ENCODE measurements at places on chromosomes 16 and 17.

DNA sequence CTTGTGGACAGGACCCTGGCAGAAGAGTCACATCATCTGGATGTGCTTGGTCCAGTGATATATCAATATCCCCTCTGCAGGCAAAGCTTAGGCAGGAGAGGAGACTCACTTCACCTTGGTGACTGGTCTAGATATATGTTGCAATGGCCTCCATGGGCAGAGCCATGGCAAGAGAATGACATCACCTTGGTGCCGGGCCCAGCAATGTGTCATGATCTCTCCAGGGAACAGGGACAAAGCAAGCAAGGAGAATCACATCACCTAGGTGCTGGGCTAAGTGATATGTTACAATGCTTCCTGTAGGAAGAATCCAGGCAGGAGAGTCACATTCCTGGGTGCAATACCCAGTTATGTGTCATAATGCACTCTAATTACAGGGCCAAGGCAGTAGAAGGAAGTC lies 2106.2 kb downstream of the TP53TG3F start:
- H3K4me3 ChIP-seq, result no peak overlapping the region
- H3K36me3 ChIP-seq, result no peaks in the 10 kb centered on the region
- no peaks in the 10 kb centered on the region for H3K4me1 ChIP-seq
- H3K27me3 ChIP-seq, result no peaks in the 10 kb centered on the region
- DNase-seq, result no peak
- H3K27ac ChIP-seq, result no peak overlapping the region

- no peaks in the 10 kb centered on the region for H3K27me3 ChIP-seq
- no peak for DNase-seq
- H3K36me3 ChIP-seq, result no peaks in the 10 kb centered on the region
- H3K27ac ChIP-seq, result peak overlapping the region; percentile 78
- peaks cover 62% of the 10 kb centered on the region for H3K4me1 ChIP-seq
- 0 out of 2 replicates have a peak overlapping the region, but pooled peaks have one; percentile 0 for H3K4me3 ChIP-seq
These were observed 35.7 kb downstream of the ESRP2 start for GRCh38 chr16:68200088-68200783.

DNA sequence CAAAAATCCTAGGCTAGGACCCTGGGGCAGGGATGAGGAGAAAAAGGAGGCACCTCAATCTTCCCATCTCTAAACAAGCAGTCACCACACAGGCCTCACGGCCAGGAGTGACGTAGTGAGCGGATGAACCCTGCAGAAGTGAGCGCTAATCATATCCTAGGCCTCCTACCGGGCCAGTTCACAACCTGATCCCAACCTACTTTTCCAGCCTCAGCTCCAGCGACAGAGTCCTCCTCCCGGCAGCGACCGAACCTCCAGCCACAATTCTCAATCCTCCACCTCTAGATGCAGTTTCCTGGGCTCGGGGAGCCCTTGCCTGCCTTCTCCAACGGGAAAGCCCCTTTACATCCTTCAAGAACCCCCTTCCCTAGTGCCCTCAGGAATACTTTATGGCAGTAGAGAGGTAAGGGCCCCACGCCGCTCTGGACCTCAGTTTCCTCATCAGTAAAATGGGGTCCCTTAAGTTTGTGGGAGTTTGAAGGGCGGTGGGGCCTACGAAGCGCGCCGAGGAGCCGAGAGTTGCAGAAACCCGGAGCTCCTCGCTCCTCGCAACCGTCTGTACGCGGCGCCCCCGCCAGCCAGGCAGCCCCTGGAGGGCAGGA lies 1.4 kb downstream of the ZNF668 start:
- no peaks in the 10 kb centered on the region for H3K27me3 ChIP-seq
- H3K27ac ChIP-seq, result peak overlapping the region; percentile 80
- peaks cover 24% of the 10 kb centered on the region for H3K4me1 ChIP-seq
- peak; percentile 76 for DNase-seq

DNA sequence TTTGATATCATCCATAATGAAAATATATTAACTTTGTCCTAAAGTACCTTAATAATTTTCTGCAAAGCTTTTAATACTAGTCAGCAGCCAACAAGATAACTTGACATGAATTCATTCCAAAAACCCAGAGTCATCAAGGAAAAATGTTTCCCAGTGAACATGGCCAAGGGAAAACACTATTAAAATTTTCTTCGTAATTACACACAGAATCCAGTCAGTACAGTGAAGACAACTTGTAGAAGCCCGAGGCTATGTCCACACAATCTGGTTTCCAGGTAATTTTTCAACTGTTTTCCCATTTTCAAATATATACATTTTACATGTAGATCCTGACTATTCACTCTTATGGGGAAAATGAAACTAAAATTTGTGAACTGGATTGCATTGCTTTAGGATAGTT lies 600.9 kb downstream of the CDH8 start:
- H3K4me3 ChIP-seq, result no peak overlapping the region
- H3K4me1 ChIP-seq, result no peaks in the 10 kb centered on the region
- H3K27me3 ChIP-seq, result no peaks in the 10 kb centered on the region
- no peak overlapping the region for H3K27ac ChIP-seq
- DNase-seq, result no peak

DNA sequence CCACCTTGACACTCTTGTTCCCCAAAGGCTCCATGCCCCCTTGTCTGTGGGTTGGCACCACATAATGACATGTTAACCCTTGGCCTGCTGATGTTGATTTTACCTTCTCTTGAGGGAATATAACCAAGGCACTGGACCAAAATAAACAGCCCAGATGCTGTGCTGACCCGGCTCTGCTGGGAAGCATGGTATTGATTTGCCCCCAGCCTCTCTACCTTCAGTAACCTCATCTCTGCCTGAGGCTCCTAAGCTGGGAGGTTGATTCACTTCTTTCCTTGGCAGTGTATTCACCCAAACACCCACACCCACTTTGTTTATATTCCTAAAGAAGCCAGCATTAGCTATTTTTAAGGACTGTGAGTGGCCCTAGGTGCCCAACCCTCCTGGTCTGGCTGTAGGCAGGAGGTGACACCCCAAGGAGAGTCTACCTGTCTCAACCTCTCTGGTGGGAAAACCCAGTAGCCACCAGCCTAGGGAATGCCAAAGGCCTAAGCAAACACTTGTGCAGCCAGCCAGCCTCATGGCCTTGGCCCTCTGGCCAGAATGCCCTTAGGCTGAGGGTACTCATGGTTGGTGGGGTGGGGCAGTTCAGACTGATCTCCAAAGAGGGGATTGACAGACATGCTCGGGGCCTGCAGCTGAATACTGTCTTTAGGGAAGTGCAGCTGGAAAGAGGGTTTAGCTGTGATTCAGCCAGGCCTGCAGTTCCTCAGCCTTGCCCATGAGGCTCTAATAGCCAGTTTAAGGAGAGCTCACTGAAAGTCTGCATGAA lies 42.7 kb downstream of the GNAO1 start:
- no peak overlapping the region for H3K4me3 ChIP-seq
- no peak for DNase-seq
- no peaks in the 10 kb centered on the region for H3K36me3 ChIP-seq
- H3K4me1 ChIP-seq, result no peaks in the 10 kb centered on the region
- H3K27ac ChIP-seq, result no peak overlapping the region
- H3K27me3 ChIP-seq, result no peaks in the 10 kb centered on the region

GRCh38 chr17:72370819-72371218 lies 250.0 kb downstream of the SOX9 start:
- no peak for DNase-seq
- no peak overlapping the region for H3K27ac ChIP-seq
- H3K4me3 ChIP-seq, result no peak overlapping the region
- H3K27me3 ChIP-seq, result no peaks in the 10 kb centered on the region

GRCh38 chr17:8697323-8697741 lies 47.3 kb downstream of the CCDC42 start:
- H3K36me3 ChIP-seq, result no peaks in the 10 kb centered on the region
- no peak for DNase-seq
- H3K27me3 ChIP-seq, result no peaks in the 10 kb centered on the region
- H3K4me3 ChIP-seq, result no peak overlapping the region

DNA sequence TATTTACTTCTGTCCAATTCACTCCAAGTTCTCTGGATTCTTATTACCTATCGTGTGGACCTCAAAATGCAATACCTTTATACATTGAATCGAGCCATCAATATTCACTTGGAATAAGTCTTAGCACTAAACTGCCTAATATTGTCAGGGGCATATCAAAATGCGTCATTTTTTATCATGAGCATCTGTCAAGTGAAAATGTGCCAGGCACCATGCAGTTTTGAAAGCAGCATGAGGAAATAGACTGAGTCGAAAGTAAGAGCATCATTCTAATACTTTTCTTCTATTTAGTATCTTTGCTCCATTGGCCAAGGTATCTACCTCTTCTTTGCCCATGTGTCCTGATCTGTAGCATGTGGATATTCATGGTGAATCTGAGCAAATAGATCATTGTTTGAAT lies 1193.4 kb downstream of the CDH11 start:
- H3K4me3 ChIP-seq, result no peak overlapping the region
- H3K4me1 ChIP-seq, result no peaks in the 10 kb centered on the region
- H3K27ac ChIP-seq, result no peak overlapping the region

GRCh38 chr17:79874329-79874981 lies 35.2 kb upstream of the CBX4 start:
- no peaks in the 10 kb centered on the region for H3K36me3 ChIP-seq
- DNase-seq, result peak; percentile 71
- no peaks in the 10 kb centered on the region for H3K27me3 ChIP-seq
- H3K4me1 ChIP-seq, result no peaks in the 10 kb centered on the region
- no peak overlapping the region for H3K4me3 ChIP-seq
- no peak overlapping the region for H3K27ac ChIP-seq

- no peaks in the 10 kb centered on the region for H3K36me3 ChIP-seq
- H3K27ac ChIP-seq, result no peak overlapping the region
- no peak overlapping the region for H3K4me3 ChIP-seq
- H3K4me1 ChIP-seq, result no peaks in the 10 kb centered on the region
These were observed 23.9 kb downstream of the C17orf75 start for GRCh38 chr17:32318071-32318470.

DNA sequence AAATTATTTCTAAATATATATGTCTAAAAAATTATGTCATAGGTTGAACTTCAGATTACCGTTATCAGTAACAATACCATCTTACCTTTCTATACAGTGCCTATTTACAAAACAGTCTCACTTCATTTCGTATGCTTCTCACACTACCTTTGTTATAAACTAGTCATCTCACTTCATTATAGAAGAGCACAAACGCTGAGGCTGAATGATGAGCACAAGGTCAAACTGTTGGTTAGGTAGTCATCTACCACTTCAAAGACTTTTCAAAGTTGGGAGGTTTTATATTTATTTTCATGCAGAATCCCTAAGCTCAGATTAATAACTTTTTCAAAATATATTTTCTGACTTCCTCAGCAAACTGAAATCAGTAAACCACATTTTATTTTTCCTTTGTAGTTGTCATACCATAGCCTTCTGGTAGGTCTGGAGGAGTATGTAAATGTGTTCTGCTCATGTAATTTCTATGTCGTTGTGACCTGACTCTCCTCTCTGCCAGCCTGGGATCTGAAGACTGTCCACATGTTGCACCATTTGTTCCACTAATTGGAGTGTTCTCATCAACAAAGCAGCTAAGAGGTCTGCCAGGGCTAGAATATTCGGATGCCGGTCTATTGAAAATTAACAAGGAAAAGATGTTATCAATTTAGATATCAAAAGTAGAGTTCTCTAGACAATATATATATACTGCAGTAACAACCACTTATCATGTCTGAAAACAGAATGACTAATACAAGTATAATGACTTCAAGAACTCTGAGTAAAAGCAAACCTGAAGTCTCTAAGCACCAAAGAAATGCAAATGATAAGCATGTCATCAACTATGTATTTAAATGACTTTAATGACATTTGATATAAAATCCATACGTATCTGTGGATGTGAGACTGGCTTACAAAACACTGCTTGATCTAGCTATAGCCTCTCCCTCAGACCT lies 73.9 kb downstream of the CEP95 start:
- no peaks in the 10 kb centered on the region for H3K4me1 ChIP-seq
- no peaks in the 10 kb centered on the region for H3K27me3 ChIP-seq
- no peak overlapping the region for H3K4me3 ChIP-seq
- H3K27ac ChIP-seq, result no peak overlapping the region

DNA sequence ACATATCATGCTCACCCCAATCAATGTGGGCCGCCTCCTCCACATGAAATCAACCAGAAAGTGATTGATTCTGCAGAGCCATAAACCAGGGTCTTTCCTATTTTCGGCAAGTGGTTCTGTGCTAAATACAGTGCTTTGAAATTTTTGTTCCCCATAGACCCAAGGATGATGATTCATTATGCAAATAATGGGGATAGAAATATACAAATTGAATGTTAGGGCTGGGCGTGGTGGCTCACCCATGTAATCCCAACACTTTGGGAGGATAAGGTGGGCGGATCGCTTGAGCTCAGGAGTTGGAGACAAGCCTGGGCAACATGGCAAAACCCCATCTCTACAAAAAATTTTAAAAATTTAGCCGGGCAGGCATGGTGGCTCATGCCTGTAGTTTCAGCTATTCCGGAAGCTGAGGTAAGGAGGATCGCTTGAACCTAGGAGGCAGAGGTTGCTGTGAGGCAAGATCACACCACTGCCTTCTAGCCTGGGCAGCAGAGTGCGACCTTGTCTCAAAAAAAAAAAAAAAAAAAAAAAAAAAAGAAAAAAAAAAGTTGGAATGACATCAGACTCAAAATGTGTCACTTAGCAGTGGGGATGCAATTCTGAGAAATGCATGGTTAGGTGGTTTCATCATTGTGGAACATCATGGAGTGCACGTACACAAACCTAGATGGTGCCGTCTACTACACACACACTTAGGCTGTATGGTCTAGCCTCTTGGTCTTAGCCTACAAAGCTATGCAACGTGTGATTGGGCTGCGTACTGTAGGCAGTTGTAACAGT lies 581.7 kb downstream of the MAF start:
- DNase-seq, result no peak
- H3K27ac ChIP-seq, result no peak overlapping the region
- H3K27me3 ChIP-seq, result no peaks in the 10 kb centered on the region
- peaks cover 13% of the 10 kb centered on the region for H3K4me1 ChIP-seq
- H3K4me3 ChIP-seq, result no peak overlapping the region

GRCh38 chr16:85056211-85056748 lies 28.7 kb downstream of the KIAA0513 start:
- H3K27me3 ChIP-seq, result no peaks in the 10 kb centered on the region
- H3K36me3 ChIP-seq, result no peaks in the 10 kb centered on the region
- H3K4me3 ChIP-seq, result no peak overlapping the region
- peaks cover 33% of the 10 kb centered on the region for H3K4me1 ChIP-seq
- H3K27ac ChIP-seq, result no peak overlapping the region

DNA sequence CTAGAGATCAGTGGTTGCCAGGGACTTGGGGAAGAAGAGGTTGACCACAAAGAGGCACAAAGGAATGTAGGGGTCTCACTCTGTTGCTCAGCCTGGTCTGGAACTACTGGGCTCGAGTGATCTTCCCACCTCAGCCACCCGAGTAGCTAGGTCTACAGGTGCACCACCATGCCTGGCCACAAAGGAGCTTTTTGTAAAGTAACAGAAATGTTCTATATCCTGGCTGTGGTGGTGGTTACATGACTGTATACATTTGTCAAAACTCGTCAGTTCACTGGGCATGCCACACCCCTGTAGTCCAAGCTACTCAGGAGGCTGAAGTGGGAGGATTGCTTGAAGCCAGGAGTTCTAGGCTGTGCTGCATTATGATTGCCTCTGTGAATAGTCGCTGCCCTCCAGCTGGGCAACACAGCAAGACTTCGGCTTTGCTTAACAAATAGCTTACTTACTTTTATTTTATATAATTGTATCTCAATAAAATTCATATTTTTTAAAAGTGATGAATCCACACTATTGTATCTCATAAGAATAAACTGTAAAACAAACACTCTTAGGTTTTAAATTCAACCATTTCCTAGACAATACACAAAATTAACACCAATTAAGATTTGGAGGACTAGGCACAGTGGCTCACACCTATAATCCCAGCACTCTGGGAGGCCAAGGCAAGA lies 5.0 kb downstream of the SKA2 start:
- peaks cover 36% of the 10 kb centered on the region for H3K4me1 ChIP-seq
- no peaks in the 10 kb centered on the region for H3K27me3 ChIP-seq
- no peak overlapping the region for H3K27ac ChIP-seq

Measured in Karpas-422 (cell line).